ENCODE measurements at places on chromosomes 7 and 10. TPM values are rescaled to one million over a fixed set of nuclear protein-coding genes. Genes with fewer than 3 reads are reported as not detected.

The SNCG gene
- total RNA-seq: 7.5 TPM

The AMPH gene
- total RNA-seq: 1.5 TPM

The PKD2L1 gene
- under 0.01 TPM for total RNA-seq

The LRMDA gene
- 0.55 TPM for total RNA-seq

The SPDYE9 gene
- not detected for total RNA-seq

The UPK3BL1 gene
- 9.4 TPM for total RNA-seq

The OPN1SW gene
- not detected for total RNA-seq

The INA gene
- total RNA-seq: 0.50 TPM
